Heart right ventricle (tissue), 16 donors: ENCODE measurements at places on chromosomes 13 and 19.
A peak's percentile ranks its signal among the peaks of the same experiment; 100 is the strongest.

DNA sequence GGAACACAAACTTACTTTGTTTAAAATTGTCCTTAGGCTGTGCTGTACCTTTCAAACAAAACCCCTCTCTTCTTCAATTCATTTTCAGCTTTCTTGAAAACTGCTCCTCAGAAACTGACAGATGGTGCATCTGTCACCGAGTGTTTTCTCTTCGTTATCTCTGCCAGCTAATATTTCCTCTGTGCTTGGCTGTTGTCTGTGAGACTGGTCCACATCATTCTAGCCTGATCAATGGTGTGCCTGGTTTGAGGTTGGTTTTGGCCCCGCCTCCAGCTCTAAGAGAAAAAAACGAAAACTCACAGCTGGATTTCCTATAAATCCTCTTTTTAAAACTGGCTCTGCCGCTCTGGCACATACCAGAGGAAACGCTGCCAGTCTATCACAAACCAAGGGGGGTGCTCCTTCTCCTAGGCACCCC is 79.7 kb downstream of the STARD13 start:
- peak; percentile 39 for DNase-seq

DNA sequence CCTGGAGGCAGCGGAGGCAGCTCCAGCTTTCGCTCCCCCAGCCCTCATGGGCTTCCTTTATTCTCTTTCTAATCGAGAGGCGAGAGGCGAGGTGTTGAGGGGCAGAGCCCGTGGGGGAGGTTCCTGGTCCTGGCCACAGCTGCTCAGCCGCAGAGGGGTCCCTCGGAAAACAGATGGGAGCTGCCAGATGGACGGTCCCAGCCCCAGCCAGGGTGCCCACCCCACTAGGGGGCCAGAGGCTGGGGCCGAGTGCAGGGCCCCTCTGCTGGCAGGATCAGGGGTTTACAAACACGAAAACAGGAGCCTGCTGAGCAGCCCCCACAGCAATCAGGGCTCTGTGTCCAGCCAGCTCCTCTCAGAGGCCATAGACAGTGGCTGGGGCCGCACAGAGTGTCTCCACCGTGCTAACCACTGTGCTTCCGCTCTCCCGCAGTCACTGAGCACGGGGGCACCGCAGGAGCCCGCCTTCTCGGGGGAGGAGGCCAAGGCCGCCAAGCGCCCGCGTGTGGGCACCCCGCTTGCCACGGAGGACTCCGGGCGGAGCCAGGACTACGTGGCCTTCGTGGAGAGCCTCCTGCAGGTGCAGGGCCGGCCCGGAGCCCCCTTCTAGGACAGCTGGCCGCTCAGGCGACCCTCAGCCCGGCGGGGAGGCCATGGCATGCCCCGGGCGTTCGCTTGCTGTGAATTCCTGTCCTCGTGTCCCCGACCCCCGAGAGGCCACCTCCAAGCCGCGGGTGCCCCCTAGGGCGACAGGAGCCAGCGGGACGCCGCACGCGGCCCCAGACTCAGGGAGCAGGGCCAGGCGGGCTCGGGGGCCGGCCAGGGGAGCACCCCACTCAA is 182.2 kb downstream of the KDM4B start:
- no peak for DNase-seq

- no peak for DNase-seq
Measured at GRCh38 chr13:49206641-49207040, 13.5 kb upstream of the MLNR start.

GRCh38 chr19:32868206-32868950 is 1.2 kb downstream of the SLC7A9 start:
- no peak for DNase-seq

DNA sequence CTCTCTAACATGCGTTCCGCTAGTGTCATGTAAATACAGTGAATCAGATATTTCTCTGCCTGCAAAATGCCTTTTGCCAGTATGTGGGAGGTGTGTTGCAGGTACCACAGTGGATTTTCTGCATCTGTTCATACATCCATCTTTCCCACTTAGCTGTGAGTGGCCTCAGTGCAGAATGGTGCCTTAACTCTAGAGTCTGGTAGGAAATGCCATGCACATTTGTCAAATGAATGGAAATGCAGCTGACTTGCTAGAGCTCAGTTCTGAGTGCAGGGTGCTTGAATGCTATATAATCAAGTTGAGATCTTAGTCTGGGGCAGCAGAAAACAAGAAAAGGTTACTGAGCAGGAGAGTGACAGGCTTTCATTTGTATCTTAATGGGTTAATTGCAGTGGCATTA is 68.2 kb downstream of the LRCH1 start:
- DNase-seq, result no peak

DNA sequence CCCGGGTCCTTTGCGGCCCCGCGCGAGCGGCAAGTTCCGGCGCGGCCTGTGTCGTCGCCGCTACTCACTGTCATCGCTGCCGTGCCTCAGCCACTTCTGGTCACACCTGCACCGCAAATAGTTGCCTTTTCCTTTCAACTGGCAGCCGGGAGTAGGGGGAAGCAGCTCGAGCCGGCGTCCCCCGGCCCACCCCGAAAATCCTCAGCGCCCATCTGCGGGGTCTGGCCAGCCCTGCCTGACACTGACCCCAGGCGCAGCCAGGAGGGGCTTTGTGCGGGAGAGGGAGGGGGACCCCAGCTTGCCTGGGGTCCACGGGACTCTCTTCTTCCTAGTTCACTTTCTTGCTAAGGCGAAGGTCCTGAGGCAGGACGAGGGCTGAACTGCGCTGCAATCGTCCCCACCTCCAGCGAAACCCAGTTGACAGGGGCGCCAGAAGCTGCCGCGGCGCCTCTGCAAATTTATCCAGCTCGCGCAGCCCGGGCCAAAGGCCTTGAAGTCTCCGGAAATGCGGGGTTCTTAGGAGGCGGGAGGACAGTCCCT is 1.7 kb downstream of the PDX1 start:
- DNase-seq, result no peak

DNA sequence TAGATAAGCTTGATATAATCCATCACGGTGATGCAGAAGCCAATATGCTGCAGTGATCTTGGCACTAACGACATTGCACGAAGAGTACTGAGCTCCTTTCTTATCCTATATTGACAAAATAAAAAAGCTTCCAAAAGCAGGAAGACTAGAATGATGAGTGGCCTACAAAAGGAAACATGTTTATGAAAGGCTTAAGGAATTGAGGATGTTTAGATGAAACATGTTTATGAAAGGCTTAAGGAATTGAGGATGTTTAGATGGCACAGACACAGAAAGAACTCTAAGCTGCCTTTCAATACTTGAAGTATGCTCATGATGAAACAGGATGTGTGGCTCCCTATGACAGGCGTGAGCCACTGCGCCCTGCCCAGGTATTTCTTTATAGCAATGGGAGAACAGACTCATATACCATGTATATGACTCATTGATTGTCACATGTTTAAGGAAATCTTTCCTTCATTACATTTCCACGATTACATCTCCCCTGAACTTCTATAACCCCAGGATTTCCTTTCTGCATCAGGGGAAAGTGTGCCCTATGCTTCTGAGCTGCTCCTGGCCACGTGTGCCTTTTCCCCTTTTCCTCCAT is 690.8 kb upstream of the ARGLU1 start:
- no peak for DNase-seq

DNA sequence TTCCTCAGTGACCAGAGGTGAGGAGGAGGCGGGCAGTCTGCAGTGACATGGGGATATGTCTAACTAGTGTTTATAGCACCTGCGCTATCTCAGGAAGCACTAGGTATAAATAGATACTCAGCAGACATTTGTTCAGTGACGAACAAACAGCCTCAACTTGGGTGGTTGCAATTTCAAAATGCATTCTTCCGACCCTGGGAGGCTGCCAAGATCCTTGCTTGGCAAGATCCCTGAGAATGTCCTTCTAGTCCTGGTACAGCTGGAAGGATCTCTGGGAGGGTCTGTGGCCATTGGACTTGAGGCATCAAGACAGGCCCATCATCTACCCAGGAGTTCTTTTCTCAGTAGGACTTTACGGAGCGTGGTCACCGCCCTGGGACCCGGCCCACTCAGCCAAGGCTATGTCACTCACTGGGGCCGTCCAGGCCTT is 299.5 kb downstream of the ZNF536 start:
- DNase-seq, result peak; percentile 55

DNA sequence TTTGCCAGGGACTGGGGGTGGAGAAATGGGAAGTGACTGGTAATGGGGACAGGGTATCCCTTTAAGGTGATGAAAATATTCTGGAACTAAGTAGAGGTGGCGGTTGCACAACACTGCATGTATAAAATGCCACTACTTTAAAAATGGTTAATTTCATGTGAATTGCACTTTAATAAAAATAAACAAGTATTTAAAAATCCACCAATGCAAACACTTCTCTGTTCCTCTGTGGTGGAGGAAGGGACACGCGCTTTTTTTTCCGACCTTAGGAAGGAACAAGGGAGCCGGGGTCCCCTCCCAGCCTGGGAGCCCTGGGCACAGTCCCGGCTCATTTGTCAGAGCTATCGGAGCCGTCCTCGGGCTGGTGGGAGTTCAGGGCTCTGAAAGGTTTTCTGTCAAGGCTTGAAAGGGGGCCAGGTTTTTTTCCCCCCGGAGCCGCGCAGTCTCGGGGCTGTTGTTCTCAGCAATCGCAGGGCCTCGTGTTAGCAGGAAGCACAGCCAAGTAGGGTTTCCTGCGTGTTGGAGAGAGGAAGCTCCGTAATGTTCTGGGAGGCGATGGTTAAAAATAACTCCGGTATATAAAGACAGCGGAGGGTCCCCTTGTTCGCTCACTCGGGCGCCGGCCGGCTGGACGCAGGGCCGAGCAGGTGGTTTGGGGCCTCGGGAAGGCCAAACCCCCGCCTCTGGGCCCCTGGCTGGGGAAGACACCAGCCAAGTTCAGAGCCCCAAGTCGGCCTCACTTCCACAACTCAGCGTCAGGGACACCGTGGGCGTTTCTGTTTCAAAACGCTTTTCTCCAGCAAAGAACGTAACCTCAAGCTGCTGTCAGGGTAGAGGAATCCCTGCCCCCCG is 41.2 kb upstream of the KLF2 start:
- peak; percentile 94 for DNase-seq
